ENCODE measurements at places on chromosomes 5 and 9.

GRCh38 chr5:175683921-175684320, 26.1 kb downstream of the HRH2 start:
- DNase-seq: no peak

GRCh38 chr5:143215690-143216089, 187.8 kb downstream of the NR3C1 start:
- DNase-seq: no peak

GRCh38 chr9:83956086-83956435, 24.0 kb downstream of the HNRNPK start:
- no peak for DNase-seq

DNA sequence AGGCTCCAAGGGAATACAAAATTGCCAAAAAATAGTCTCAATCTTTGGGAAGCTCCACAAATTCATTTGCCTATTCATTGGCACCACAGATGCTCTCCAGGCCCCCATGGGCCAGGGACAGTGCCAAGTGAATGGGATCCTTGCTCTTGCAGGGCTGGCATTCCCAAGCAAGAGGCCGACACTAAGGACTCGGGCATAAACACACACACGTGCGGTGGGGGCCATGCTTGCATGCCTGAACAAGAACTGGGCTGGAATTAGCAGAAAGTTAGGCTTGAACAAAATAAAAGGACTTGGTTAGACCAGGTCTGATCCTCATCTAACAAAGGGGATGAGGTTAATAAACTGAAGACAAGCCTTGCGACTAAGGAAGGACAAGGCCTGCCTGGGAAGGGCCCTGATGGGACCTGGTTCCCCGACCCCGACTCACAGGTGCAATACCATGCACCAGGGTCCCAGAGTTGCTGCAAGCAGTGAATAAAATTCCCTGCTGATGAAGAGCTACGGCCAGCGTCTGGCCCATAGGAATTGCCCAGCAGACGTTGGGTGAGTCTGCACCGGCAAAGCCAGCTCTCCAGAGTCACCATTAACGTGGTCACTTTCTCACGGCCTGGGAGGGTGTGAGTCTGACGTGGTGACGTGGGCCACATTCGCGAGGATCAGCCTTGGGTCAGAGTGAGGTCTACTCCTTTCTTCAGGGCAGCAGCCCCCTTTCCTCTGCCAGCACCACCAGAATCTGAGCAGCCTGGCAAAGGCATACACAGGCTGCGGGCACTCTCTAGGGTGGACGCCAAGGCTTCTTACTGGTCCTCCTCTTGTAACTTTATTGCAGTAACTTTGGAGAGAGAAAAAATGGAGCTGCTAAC, 77.4 kb upstream of the FCN1 start:
- no peak for DNase-seq

- no peak for DNase-seq
Observed at GRCh38 chr9:108755979-108756378, 99.8 kb downstream of the ACTL7B start.

DNA sequence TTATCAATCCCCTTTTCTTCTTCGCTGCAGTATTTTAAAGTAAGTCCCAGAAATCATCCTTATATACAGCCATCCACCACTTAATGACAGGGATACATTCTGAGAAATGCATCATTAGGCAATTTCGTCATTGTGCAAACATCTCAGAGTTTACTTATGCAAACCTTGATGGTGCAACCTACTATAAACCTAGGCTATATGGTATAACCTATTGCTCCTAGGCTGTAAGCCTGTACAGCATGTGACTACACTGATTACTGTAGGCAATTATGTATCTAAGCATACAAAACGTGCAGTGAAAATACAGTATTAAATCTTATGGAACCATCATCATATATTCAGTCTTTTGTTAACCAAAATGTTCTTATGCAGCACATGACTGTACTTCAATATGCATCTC, 36.8 kb downstream of the SAXO1 start:
- no peak for DNase-seq

DNA sequence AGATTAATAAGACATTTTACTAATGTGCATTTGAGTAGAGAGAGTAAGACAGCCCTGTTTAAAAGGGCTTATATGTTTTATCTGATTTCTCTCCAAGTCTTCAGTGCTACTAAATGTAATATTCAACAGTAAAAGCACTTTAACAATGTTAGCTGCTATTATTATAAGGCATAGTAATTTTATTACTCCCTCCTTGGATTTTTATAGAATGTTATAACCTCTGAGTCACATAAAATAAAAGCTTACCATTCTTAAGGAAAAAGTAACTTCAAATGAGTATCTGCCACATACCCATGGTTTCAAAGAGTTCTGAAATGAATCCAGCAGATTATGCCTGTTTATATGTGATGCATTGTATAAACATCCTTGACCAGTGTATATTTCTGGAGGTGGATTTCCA, 19.0 kb downstream of the SPDL1 start:
- DNase-seq: no peak

GRCh38 chr5:109347252-109347888, 62.4 kb downstream of the PJA2 start:
- no peak for DNase-seq

- DNase-seq: no peak
Observed at GRCh38 chr5:37736397-37736796, 103.4 kb downstream of the GDNF start.

DNA sequence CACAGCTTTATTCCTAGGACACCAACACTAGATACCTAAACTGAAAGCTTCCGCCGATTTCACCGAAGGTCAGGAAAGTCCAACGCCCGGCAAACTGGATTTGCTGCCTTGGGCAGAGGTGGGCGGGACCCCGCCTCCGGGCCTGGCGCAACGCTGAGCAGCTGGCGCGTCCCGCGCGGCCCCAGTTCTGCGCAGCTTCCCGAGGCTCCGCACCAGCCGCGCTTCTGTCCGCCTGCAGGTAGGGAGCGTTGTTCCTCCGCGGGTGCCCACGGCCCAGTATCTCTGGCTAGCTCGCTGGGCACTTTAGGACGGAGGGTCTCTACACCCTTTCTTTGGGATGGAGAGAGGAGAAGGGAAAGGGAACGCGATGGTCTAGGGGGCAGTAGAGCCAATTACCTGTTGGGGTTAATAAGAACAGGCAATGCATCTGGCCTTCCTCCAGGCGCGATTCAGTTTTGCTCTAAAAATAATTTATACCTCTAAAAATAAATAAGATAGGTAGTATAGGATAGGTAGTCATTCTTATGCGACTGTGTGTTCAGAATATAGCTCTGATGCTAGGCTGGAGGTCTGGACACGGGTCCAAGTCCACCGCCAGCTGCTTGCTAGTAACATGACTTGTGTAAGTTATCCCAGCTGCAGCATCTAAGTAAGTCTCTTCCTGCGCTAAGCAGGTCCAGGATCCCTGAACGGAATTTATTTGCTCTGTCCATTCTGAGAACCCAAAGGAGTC, at the start of gene CD274:
Gene CD274, plus strand, starts transcription at position 184 of the 733 bp plus-strand sequence. CDS start 5,572 bp downstream, outside the sequence.
- peak; percentile 69 for DNase-seq

GRCh38 chr5:38536968-38537367, 19.5 kb downstream of the LIFR start:
- DNase-seq: no peak

All from smooth muscle cell of the brain vasculature (primary cell).